NCI-H460 (cell line): ENCODE measurements at places on chromosomes 11 and 22. TPM values are rescaled to one million over a fixed set of nuclear protein-coding genes. Genes with fewer than 3 reads are reported as not detected.

GRCh38 chr11:33631749-33632091 is 68.9 kb downstream of the C11orf91 start:
- no peak for DNase-seq

DNA sequence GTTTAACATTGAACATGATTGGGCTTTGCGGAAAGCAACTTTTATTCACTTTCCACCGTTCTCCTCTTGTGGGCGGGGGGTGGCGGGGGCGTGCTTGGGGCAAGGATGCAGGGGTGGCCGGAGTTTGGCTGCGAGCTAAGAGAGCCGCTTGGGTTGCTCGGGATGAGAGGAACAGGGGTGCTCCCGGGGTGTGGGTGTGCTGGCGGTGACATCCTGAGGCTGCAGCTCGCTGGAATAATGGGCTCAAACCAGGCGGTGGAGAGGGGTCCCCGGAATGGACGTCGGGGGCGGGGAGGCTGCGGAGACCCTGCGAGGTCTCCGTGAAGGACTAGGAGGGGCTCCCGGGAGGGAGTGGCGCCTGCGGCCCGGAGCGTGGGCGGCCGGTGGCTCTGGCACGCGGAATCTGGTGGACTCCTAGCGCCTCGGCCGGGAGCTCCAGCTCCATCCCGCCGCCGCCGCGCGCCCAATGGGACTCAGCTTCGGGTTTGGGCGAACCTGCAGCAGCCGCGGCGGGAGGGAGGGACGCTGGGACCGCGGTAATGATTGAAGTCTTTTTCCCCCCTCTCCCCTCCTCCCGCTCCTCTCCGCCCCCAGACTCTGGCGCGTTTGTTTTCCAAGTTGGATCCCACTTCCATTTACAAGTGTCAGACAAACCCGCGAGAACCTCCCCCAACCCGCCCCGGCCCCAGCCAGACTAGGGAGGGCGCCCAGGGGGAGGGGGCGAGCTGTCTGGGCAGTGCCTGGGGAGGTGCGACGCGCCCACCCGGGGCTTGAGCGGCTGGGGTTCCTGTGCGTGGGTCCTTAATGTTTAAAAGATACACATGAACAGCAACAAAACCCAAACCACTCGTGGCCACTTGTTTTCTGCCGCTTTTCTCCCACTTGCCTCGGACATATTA is 2.0 kb downstream of the FAT3 start:
- no peak for DNase-seq

- DNase-seq = no peak
These were observed 129.3 kb upstream of the NECTIN1 start for GRCh38 chr11:119858288-119858687.

DNA sequence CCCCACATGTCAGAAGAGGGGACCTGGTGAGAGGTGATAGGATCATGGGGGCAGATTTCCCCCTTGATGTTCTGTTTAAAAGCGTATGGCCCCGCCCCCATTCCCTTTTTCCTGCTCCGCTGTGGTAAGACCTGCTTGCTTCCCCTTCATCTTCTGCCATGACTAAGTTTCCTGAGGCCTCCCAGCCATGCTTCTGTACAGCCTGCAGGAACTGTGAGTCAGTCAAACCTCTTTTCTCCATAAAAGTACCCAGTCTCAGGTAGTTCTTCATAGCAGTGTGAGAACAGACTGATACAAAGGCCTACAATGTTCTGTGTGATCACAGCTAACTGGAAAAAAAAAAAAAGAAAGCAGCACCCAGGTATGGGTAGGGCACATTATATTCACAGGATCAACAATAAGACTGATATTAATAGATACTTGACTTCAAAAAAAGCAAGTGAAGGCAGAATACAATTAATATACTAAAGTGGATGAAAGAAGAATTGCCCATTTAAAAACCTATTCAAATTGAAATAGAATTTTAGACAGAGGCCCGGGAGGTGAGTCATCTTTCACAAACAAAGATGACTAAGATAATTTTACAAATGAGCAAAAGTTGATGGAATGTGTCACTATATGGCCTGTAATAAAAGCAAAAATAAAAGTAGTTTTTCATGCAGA is 1.7 kb upstream of the OR52K1 start:
- DNase-seq = no peak

- no peak for DNase-seq
These were observed 69.7 kb downstream of the FANCF start for GRCh38 chr11:22555881-22556280.

- no peak for DNase-seq
These were observed 44.3 kb downstream of the PTPRJ start for GRCh38 chr11:48024635-48025071.

DNA sequence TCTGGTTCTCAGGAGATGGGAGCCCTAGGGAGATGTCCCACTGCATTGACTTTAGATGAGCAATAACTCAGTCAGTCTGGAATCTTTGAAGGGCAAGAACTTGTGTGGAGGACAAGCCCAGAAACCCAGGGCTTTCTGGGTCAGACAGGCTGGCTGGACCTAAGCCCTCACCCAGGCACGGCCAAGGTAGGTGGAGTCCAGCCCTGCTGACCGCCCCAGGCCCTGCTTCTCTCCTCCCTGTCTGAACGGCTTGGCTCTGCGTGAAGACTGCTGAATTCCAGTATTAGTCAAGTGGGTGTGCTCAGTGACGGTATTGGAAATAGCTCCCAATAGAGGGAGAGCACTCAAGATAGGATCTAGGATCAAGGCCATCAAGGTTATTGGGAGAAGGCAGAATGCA is 6.1 kb downstream of the CXCR5 start:
- no peak for DNase-seq

GRCh38 chr11:59560290-59560701 is 49.0 kb downstream of the OR4D9 start:
- DNase-seq = peak; percentile 69

DNA sequence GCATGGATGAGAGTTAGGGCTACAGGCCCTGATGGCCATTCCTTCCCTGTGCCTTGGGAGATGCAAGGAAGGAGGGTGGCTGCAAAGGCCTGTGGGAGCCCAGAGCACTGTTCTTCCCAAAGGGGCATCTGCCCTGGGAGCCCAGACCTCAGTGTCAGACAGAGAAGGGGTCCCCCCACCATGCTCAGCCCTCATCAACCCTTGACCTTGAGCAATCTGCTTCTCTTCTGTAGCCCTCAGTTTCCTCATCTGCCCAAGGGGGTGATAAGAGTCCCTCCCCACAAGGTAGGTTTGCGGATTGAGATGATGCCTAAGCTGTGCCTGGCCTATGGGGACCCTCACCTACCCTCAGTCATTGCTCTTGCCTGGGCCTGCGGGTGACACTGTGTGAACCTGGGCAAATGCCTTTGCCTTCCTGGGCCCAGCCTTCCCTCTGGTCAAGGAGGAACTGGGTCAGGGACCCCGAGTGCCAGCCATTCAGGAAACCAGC is 47.5 kb downstream of the IGLL5 start:
- no peak for DNase-seq

- DNase-seq = no peak
These were observed 5.1 kb upstream of the OSBPL5 start for GRCh38 chr11:3170044-3170755.

DNA sequence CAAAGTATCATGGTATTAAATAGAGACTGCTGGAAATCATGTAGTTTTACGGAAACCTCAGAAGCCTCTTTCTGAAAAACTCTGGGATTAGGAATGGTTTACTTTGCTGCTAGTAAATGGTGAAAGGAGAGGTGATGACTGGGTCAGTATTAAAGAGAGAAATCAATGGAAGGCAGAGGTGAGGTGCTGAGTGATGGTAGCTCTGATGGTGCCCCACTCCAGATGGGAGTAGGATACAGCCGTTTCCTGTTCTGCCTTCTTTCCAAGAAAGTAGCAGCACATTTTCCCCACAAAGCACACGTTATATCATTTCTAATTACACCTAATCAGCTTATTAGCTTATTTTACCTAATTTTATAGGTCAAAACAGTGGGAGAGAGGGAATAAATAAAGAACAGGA is 267.6 kb upstream of the PITPNB start:
- no peak for DNase-seq

DNA sequence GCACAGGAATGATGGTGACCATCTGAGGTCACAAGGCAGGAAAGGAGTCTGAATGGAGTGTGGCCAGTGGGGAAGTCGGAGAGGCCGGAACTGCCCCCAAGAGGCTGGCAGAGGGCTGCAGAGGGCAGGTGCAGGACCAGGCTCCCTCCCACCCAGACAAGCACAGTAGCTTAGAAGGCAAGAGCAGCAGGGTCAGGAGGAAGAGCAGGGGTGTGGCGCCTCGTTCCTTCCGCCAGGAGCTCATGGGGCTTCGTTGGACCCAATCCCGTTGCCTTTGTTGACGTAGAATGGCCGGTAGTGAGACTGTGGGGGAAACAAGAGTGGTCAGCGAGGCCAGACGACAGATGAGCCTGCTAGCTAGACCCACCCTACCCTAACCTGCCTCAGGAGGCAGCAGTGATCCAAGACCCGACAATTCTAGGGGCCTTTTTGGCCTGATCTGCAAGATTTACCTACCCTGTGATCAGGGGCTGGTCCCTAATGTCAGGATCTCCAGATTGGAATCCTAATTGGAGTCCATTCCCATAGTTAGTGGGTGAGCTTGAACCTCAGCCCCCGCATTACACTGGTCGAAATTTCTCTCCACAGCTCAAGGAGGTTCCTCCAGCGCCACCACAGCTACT is 25.6 kb downstream of the TRIM29 start:
- no peak for DNase-seq

GRCh38 chr11:60871378-60872061 is 4.2 kb downstream of the ZP1 start:
- DNase-seq = no peak

GRCh38 chr11:86418106-86418505 is 43.4 kb downstream of the CCDC81 start:
- no peak for DNase-seq

DNA sequence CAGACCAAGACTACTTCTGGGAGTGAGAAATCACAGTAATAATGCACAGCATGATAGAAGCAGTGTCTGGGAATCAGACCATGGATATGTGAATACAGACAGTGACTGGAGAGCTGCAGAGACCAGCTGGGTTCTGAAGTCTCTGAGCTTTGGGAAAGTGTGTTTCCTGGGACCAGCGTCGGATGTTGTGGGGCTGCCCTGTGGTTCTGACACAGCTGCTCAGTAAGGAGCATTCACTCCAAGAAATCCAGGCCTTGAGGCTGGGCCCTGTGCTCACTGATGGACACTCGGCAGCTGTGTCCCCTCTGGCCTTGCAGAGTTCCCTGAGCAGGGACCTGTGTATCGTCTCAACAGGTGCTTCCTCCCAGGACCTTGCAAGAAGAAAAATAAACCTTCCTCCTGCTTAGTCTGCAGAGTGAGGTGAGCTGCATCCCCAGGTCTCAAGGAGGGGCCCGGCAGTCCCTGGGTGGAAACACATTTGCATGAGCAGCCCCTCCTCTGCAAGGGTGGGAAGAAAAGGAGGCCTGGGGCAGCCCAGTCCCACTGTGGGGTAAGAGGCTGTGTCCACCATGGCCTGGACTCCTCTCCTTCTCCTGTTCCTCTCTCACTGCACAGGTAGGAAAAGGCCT is 107.9 kb downstream of the VPREB1 start:
- no peak for DNase-seq

- no peak for DNase-seq
These were observed 11.3 kb downstream of the PLAAT2 start for GRCh38 chr11:63551889-63552266.

DNA sequence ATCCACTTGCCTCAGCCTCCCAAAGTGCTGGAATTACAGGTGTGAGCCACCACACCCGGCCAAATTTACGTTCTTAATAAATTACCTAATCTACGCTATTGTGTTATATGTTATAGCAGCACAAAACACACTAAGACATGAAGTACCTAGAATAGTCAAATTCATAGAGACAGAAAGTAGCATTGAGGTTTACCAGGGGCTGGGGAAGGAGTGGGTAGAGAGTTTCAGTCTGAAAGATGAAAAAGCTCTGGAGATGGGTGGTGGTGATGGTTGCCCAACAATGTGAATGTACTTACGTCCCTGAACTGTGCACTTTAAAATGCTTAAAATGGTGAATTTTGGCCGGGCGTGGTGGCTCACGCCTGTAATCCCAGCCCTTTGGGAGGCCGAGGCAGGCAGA is 65.7 kb upstream of the NUP50 start:
- DNase-seq = no peak

DNA sequence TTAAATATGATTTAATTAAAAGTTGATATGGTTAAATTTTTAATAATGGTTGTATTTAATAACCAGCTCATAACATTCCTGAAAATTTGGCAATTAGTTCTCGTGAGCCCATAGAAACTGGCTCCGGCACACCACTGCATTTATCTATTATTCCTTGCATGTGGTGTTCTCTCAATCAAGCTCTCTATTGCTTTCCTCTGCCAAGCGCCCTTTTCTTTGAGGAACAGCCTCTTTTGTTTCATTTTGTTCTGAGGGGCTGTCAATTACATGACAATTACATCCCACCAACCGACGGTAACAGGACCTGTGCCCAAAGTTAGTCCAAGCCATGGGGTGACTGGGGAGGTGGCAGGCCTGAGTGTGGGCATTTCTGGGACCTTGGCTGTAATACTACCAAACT is 8.1 kb downstream of the C11orf91 start:
- DNase-seq = no peak

DNA sequence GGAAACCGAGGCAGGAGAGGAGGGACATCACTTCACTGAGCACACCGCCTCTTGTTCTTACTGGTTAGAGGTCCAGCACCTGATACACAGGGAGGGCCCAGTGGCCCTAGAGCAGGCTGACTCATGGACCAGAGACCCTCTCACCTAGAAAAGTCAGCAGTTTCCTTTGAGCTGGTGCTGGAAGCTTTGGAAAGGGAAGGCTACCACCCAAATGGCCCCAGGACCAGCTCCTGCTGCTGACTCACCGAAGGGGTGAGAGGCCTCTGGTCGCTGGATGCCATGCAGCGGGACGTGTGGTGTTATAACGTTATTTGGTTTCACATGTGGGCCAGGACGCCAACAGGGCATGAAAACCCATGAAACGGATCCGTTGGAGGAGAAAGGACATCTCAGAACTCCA is 3.8 kb downstream of the NADSYN1 start:
- no peak for DNase-seq

ARHGAP8 gene
- 0.35 TPM in 1 of 2 replicates, not detected in the other for total RNA-seq

OR8H3 gene
- total RNA-seq = not detected in 2 replicates

MAPK8IP2 gene
- total RNA-seq = 0.06 and 0.15 TPM in 2 replicates

TMEM191C gene
- total RNA-seq = 0.37 and 2.4 TPM in 2 replicates

CCDC73 gene
- total RNA-seq = 0.12 TPM in 1 of 2 replicates, not detected in the other
